Stimulated activated CD4-positive, alpha-beta T cell treated with anti-CD3 and anti-CD28 coated beads, TNF-alpha, amount 100 ng/mL, for 48 hours (primary cell): ENCODE measurements at places on chromosomes 11 and 22.

- no peak for DNase-seq
Observed at GRCh38 chr11:67530282-67530592, 7.0 kb upstream of the CABP2 start.

DNA sequence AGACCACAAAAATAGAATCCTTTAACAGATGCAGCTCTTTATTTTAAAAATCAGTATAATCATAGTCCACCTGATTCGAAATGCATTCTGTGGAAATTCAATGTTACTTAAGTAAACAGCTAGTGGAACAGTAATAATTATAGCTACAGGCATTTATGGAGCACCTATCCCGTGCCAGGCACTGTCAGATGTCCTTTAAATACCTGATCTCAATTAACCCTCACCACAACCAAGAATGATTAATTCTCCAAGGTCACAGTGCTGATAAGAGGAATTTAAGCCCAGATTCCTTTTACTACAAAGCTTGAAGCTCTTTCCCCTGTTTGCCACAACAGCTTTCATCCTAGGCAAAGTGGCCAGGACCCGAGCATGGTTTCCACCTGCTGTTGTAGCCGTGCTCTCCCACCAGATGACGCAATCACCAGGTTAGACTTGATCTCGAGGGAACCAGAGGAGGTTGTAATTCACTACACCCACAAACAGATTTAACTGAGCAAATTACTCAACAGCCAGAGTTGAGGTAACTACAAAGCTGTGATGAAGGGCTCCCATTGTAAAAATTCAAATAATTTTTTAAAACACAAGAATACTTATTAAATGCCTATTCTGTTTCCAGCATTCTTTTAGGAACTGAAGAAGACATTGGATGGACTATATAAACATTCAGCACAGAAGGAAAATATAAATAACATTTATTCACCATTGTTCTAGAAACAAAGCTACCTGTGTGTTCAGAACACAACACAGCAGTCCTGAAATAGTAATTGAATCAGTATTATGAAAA is 10.3 kb downstream of the PRDM10 start:
- peak; percentile 14 for DNase-seq

GRCh38 chr11:12120031-12121008 is 9.9 kb downstream of the MICAL2 start:
- no peak for DNase-seq

DNA sequence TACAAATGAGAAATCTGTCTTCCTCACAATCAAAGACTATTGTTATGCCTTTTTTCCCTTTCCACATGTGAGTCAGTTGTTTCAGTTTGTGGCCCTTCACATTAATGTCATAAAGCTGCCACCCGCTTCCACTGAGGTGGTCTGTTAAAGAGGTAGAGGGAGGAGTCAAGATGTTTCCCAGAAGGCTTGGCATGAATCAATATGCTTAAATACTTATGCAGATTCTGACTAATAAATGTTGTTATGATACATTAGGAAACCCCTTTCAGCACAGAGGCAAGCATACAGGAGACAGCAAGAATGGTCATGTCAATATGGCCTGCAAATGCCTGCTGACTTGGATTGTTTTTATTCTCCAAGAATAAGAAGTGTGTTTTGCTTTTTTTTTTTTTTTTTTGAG is 6.5 kb downstream of the RTN3 start:
- DNase-seq = no peak

- DNase-seq = no peak
Observed at GRCh38 chr11:116224889-116225200, 547.9 kb downstream of the BUD13 start.

DNA sequence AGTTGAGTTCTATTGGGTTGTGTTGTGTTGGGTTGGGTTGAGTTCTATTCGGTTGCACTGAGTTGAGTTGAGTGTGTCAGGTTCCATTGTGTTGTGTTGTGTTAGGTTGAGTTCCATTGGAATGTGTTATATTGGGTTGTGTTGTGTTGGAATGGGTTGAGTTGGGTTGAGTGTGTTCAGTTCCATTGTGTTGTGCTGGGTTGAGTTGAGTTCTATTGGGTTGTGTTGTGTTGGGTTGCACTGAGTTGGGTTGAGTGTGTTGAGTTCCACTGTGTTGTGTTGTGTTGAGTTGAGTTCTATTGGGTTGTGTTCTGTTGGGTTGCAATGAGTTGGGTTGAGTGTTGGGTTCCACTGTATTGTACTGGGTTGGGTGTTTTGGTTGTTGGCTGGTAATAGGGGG is 35.5 kb downstream of the ALX4 start:
- DNase-seq = no peak

DNA sequence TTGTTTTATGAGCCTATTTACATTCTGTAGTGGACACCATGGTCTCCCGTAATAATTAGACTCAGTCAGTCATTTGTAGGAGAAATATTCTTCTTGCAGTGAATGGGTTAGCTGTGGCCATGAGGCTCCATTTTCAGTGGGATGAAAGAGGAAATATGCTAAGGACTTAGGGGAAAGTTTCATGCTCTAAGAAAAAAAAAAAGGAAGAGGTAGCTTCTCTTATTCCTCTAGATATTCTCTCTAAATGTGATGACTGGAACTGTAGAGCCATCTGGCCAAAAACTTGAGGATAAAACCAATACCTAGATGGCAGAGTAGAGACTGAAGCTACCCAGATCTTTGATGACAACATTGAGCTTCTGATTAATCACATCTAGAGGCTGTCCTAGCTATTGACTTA is 75.8 kb upstream of the SESN3 start:
- DNase-seq = no peak

- no peak for DNase-seq
Observed at GRCh38 chr22:46352691-46353386, 17.3 kb downstream of the TRMU start.

- DNase-seq = peak; percentile 94
Observed at GRCh38 chr11:62881579-62882430, 1.1 kb downstream of the SLC3A2 start.

- no peak for DNase-seq
Observed at GRCh38 chr11:60433401-60433800, 4.0 kb downstream of the MS4A5 start.

- no peak for DNase-seq
Observed at GRCh38 chr11:75591966-75592365, 29.9 kb downstream of the SERPINH1 start.

DNA sequence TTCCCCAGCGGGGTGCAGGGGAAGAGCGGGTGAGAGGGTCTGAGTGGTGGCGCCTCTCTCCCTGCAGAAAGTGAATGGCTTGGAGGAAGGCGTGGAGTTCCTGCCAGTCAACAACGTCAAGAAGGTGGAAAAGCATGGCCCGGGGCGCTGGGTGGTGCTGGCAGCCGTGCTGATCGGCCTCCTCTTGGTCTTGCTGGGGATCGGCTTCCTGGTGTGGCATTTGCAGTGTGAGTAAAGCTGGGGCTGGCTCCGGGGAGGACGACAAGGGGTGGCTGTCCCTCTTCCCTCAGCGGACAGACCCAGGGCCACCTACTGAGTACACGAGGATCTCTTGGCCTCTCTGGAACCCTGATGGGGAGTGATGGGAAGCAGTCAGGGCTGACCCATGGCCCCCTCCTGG is 28.5 kb downstream of the ST14 start:
- no peak for DNase-seq

DNA sequence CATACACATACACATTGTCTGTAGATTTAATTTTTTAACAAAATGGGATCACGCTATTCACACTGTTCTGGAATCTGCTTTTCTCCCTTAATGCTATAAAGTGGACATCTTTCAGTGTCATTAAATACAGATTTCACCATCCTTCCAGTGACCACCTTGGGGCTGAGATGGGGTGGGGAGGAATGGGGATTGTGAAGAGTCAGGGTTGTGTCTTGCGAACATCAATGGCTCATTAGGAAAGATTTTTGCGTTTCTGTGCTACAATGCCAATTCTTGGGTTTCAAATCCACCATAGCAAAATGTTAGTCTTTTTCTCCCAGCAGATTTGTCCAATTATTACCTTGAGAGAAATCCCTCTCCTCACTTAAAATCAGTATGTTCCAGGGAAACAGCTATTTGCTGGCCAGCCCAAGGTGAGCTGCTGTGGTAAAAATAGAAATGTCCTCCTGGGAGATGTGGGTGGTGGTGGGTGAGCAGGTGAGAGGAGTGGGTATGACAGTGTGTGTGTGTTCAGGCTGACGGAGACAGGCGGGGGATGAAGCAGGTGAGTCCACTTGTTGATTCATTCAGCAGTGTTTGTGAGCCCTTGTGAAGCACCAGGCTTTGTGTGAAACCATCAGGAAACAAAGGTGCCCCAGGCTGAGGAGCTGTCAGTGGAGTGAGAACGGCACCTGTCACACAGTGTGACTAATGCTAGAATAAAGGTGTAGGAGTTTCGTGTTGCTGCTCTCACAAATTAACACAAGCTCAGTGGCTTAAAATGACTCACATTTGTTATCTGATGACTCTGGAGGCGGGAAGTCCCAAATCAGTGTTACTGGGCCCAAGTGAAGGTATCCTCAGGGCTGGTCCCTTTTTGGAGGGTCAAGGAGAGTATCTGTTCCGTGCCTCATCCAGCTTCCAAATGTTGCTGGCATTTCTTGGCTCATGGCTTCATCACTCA is 1.7 kb upstream of the CBX6 start:
- peak; percentile 76 for DNase-seq

DNA sequence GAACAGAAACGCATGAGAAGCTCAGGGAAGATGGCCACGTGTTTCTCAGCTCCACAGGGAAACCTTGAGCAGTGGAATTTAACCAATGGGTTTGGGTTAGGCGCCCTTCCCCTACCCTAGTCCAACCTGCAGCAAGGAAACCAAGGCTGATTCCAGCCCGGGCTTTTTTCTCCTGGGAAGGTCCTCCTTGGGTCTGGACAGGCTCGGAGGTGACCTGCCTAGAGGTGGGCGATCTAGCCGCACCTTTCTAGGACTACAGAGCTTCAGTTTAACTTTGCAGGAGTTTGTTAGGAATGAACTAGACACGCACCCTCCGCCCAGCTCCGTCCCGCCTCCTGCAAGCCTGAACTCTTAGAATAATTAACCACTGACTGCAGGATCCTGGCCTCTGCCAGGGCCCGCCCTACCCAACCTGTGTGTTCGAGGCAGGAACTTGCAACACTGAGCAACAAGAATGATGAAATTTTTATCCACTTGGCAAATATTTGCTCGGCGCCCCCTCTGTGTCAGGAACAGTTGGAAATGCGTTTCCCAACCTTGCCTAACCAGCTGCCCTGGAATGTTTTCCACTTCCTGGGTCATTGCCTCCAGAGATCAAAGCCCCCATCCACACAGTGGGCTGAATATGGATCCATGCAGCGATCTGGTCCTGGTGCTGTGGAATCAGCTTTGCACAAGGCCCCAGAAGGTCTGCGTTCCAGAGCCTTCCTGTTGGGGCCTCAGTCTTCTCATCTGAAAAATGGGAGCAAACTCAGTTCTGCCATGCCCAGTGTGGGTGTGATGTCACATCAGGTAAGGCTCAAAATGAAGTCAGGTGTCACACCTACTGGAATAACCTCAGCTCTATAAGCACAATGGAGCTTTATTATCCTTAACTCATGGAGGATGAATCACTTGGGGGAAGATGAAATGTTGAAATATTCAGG is 13.3 kb downstream of the MPST start:
- no peak for DNase-seq

- peak; percentile 48 for DNase-seq
Observed at GRCh38 chr11:12207384-12208150, 97.2 kb downstream of the MICAL2 start.

GRCh38 chr11:103407641-103408040 is 298.4 kb downstream of the DYNC2H1 start:
- DNase-seq = no peak
